Skeletal muscle tissue (tissue), 5 donors: ENCODE measurements at places on chromosomes 16 and 17. TPM values are rescaled to one million over a fixed set of nuclear protein-coding genes. Genes with fewer than 3 reads are reported as not detected.

The KRT32 gene
- total RNA-seq: not detected

The PKMYT1 gene
- total RNA-seq: 2.1 TPM

The MYCBPAP gene
- under 0.01 TPM for total RNA-seq

The KRTAP4-5 gene
- total RNA-seq: not detected

The SNF8 gene
- total RNA-seq: 47.5 TPM

The BAHCC1 gene
- total RNA-seq: 8.4 TPM

The CBFA2T3 gene
- 2.1 TPM for total RNA-seq
